ENCODE measurements at places on chromosomes 7 and 10.
A peak's percentile ranks its signal among the peaks of the same experiment; 100 is the strongest.

GRCh38 chr10:92327445-92328433, 36.8 kb downstream of the MARCHF5 start:
- no peak for DNase-seq

GRCh38 chr10:101282947-101283346, 53.7 kb upstream of the LBX1 start:
- no peak for DNase-seq

DNA sequence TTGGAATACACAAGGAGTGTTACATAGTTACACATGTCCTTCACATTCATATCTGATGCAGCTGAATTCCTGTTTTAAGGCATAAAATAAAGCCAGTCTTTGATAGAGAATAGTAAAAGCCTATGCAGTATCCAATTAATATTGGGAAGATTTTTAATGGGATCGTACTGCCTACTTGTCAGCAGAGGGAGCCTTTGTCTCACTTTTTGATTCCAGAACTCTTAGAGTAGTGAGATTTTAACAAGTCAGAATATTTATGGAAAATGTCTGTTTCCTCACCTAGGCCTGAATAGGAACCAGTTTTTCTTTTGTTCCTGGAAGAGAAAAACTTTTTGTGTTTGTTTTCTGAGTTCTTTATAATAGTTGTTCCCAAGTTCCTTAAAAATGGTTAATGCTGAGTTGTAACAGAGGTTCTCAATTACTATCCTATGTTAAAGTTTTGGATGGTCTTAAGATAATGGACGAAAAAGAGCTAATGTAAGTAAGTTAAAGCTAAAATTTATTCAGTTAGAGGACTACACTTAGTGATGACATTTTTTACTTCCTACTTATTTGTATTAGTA, 114.0 kb downstream of the BBS9 start:
- no peak for DNase-seq

DNA sequence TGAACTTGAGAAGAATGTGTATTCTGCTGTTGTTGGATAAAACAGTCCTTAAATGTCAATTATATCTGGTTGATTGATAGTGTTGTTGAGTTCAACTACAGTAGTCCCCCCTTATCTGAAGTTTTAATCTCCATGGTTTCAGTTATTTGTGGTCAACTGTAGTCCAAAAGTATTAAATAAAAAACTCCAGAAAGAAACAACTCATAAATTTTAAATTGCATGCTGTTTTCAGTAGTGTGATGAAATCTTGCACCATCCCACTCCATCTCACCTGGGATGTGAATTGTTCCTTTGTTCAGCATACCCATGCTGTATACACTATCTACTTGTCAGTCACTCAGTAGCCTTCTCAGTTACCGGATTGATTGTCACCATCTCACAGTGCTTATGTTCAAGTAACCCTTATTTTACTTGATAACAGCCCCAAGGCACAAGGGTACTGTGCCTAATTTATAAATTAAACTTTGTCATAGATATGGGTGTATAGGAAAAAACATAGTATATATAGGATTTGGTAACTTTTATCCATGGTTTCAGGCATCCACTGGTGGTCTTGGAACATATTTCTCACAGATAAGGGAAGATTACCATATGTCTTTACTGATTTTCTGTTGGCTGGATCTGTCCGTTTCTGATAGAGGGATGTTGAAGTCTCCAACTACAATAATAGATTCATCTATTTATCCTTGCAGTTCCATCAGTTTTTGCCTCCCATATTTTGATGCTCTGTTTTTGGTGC, 57.1 kb downstream of the AOAH start:
- no peak for DNase-seq

GRCh38 chr7:147670759-147671158, 919.8 kb upstream of the C7orf33 start:
- DNase-seq: no peak

- no peak for DNase-seq
These were observed 69.2 kb upstream of the CAMK2B start for GRCh38 chr7:44394636-44395035.

DNA sequence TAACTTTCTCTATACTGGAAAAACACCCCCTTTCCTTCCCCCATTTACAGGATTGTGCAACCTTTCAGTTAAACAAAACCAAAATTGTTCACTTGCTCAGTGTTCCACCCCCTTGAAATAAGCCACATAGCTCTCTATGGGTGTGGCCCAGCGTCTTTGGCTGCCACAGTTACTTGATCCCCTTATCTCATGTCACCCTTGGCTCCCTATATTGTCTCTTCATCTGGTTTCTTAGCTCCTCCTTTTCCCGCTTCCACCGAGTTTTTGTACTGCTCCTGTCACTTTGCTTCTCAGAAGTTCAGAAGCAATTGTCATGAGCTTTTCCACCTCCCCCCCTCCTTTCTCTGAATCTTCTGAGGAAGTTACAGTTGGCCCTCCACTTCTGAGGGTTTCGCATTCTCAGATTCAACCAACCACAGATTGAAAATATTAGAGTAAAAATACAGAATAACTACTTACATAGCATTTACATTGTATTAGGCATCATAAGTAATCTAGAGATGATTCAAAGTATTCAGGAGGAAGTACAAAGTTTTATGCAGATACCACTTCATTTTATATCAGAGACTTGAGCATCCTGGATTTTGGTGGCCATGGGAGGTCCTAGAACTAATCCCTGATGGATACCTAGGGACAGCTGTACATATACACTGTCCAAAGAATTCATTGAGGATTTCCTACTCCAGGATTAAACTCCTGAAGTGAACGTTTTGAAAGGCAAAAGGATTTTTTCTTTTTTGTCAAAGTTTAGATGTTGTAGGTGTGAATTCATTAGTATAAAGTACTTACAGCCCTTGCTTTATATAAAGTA, 60.4 kb downstream of the ADD3 start:
- DNase-seq: no peak

- peak; percentile 59 for DNase-seq
These were observed 50.6 kb upstream of the ITGB1 start for GRCh38 chr10:33008499-33009243.

GRCh38 chr10:129756912-129757901, 206.9 kb downstream of the EBF3 start:
- peak; percentile 12 for DNase-seq

DNA sequence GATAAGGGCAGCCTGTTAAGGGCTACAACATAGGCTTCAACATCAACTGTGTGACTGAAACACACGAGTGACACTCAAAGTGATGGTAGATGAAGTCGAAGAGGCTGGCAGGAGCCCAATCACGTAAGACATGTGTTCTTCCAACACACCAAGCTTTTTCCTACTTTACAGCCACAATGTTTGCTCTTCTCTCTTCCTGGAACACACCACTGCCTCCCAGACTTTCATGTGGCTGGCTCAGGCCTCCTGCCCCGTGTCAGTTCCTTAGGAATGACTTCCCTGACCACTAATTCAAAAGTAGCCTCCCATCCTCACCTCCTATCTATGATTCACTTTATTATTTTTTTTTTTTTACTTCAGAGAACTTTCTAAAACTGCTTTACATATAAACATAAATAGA, 209.2 kb downstream of the GPAM start:
- no peak for DNase-seq

DNA sequence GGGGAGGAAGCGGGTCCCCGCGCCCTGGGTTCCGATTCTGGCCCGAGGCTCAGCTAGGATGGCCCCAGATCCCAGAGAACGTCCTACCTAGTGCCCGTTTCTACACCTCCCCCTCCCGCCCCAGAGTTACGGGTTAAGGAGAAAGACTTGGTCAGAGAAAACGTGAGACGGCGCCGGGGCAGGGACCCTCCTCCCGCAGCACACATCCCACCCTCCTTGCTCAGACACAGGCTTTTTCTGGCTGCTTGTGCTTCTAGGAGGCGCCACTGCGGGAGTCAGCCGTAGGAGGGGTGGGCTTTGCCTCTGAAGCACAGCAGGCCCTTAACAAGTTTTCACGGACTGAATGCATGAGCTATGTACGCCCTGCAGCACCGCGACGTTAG, 104.9 kb upstream of the LEP start:
- DNase-seq: no peak

- no peak for DNase-seq
These were observed 89.1 kb upstream of the NANOS1 start for GRCh38 chr10:118940386-118940785.

- peak; percentile 36 for DNase-seq
These were observed 473.3 kb downstream of the LRMDA start for GRCh38 chr10:75904499-75905283.

DNA sequence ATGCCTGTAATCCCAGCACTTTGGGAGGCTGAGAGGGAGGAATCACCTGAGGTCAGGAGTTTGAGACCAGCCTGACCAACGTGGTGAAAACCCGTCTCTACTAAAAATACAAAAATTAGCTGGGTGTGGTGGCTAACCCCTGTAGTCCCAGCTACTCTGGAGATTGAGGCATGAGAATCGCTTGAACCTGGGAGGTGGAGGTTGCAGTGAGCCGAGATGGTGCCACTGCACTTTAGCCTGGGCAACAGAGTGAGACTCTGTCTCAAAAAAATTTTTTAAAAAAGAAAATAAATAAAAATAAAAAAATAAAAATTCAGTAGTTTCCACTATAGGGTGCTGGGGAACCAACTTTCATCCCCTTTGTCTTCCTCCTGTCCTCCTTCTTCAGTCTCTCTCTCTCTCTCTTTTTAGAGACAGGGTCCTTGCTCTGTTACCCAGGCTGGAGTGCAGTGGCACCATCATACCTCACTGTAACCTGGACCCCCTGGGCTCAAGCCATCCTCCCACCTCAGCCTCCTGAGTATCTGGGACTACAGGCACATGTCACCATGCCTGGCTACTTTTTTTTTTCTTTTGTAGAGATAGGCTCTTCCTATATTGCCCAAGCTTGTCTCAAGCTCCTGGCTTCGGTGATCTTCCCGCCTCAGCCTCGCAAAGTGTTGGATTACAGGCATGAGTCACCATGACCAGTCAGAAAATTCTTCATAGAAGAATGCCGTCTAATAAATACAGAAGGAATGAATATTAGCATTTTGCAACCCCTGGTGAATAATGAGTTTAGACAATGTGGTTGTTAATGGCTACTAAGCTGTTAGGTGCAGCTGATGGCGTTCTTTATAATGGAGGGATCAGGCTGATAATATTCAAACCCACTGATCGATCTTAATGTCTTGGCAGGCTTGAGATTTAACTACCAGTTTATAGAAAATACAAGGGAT, 20.6 kb downstream of the RBM20 start:
- no peak for DNase-seq

DNA sequence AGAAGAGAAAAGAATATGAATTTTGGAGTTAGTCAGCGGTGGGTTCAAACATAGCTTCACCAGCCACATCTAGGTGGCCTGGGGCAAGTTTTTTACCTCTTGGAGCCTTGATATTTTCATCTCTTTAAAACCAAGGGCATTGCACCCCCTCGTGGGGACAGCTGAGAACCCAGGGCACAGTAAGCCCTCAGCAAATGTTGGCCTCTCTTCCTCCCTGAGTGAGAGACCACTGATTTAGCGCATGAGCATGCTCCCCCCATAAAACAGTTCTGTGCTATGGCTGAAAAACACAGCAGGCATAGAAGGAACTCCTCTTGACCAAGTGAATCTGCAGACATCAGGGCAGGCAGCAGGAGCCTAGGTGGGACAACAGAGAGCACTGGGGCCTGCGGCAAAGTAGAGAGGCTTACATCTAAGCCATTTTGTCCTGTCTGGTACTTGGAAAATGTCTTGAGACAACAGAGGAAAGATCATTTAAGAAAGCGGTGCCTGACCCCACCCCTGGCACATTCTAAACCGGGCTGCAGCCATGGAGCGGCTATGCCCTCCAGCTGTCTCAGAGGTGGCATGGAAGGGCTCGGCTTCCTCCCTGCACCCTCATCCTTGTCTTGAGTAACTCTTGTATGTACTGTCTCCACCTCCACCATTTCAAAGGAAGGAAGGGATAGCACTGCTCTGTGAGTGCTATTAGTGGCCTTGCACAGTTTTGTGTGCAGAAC, 94.7 kb downstream of the ARHGAP22 start:
- DNase-seq: no peak

DNA sequence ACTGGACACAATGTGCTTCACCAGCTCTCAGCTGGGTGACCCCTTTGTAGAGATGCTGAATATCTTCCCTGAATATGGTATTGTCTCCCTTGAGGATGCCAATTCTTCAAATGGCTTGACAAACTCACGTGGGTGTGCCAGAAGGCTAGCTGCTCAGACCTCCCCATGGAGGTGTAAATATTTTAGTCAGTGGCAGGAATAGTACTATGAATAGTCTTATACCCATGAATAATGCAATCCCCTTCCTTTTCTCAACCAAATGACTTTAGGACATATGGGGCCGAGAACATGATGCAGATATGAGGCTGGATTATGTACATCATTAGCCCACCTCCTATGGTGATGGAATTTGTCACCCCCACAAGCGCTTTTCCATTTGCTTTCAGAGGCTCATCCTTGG, 401.8 kb downstream of the ADRA2A start:
- no peak for DNase-seq

- no peak for DNase-seq
These were observed 9.6 kb downstream of the INSYN2A start for GRCh38 chr10:127186813-127187212.

GRCh38 chr10:44316922-44317215, 68.0 kb downstream of the CXCL12 start:
- no peak for DNase-seq

- no peak for DNase-seq
These were observed 15.2 kb upstream of the C10orf67 start for GRCh38 chr10:23359692-23360380.

DNA sequence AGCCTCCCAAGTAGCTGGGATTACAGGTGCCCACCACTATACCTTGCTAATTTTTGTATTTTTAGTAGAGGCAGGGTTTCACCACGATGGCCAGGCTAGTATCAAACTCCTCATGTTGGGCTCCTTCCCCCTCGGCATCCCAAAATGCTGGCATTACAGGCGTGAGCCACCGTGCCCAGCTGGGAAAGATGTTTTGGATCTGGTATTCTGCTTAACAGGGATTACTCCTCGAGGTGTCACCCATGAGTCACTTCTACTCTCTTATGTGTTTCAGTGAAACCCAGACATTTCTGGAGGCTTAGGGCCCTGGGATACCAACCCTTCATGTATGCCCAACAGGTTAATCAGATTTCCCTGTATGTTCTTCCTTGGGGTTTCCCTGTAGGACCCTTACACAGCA, 11.8 kb upstream of the OPN4 start:
- DNase-seq: no peak

GRCh38 chr7:80809545-80809944, 109.3 kb downstream of the SEMA3C start:
- DNase-seq: no peak

DNA sequence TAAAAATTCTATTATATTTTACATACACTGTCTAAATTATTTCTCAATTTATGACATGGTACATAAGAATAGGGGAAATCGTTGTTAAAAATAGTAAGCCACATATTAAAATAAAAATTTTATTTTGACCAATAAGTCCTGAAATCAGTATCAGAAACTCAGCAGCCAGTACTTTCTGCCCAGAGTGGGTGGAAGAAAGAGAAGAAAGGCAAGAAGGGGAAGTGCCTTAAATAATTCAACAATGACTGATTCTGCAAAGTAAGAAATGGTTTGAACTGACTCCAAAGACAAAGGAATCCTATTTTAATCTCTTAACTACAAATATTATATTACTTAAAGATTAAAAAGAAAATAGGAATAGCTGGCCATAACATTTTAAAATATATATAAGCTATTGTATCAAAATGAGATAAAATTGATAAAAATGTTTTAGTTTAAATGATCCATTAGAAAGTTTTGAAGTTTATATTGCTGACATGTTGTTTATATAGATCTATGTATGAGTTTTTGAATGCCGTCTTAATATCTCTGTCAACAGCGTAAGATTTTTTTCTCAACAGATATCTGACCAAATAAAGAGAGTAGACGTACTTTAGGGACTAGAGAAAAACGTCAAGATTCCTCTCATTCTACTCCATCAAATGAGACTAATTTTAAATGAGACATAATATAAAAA, 30.2 kb upstream of the NRCAM start:
- DNase-seq: no peak
